H9 (cell line): ENCODE measurements at places on chromosomes 2 and 18.

DNA sequence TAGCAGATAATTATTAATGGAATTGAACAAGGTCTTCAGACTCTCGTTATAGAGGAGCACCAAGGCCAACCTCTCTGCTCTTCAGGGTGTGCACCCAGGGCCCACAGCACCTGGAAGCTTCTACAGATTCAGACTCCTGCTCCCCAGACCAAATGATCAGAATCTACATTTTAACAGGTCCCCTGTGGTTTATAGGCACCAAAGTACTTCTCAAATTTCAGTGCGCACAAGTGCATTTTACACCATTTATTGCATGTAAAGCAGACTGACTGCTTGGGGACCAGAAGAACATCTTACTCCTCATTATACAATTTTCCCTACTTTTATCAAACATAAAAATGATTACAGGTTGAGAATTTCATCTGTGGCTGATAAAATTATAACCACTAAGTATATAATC is 163.9 kb downstream of the COL4A4 start:
- DNase-seq, result no peak

DNA sequence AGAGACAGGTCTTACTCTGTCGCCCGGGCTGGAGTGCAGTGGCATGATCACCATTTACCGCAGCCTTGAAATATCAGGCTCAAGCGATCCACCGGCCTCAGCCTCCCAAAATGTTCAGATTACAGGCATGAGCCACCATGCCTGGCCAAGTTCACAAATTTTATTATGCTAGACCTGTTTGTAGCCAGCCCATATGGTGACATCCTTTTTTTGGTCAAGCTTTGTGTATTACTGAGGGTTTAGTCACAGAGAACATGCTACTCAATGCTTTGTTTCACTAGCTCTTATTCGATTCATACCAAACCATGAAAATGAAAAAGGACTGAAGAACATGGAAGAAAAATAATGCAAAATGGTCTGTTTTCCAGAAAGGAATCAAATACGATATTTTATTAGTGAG is 41.4 kb downstream of the DGKD start:
- no peak for DNase-seq

GRCh38 chr2:203569677-203570316 is 34.7 kb upstream of the RAPH1 start:
- DNase-seq, result no peak

DNA sequence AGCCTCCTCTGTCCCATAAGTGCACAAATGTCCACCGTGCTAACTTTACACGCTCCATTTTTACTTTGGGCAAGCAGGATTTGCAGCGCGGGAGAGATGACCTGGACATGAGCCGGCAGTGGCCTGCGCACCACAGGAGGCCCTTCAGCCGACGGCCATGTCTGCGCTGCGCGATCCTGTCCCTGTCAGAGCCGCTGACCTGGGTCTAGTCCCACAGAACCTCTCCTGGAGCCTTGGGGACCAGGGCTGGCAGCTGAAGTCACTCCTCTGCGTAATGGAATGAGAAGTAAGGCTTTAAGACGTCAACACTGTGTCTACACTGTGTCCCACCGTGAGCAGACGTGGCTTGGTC is 29.6 kb downstream of the ADI1 start:
- peak; percentile 27 for DNase-seq

GRCh38 chr2:152348388-152348787 is 13.4 kb downstream of the FMNL2 start:
- DNase-seq, result no peak

GRCh38 chr2:230602562-230603230 is 109.9 kb upstream of the CAB39 start:
- no peak for DNase-seq

GRCh38 chr2:17599617-17600016 is 59.1 kb downstream of the VSNL1 start:
- DNase-seq, result peak; percentile 6

DNA sequence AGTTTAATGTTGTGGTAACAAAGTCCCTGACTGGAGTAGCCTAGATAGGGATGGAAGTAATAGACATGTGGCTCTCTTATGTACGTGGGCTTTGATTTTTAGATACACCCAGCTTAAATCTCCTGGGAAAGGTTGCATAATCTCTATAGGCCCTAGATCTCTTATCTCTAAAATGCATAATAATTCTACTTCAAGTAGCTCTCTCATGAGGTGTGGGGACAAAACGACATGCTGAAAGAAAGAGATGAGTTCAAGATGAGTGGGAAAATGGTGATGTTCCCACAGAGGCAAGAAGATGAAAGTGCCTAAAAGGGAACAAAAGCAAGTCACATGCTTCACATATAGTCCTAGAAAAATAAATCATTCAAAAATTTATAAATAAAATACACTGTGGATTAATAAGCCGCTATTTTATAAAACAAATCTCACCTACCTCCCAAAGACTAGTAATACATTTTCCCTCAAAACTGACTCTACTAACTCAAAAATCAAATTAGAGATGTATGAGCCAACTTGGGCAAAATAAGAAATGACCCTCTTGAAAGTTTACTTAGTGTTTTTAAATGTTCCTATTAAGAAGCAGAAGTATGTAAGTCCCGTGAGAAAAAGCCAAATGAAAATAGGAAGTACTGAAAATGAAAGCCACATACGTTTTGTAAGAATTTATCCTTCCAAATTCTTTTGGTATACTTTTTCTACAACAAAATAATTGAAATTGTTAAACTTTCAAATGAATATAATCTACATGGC is 148.2 kb upstream of the ITGA4 start:
- DNase-seq, result no peak

- DNase-seq, result no peak
These were observed 53.1 kb downstream of the INO80C start for GRCh38 chr18:35444636-35445035.

- no peak for DNase-seq
These were observed 218.1 kb downstream of the SP3 start for GRCh38 chr2:173747035-173747434.

DNA sequence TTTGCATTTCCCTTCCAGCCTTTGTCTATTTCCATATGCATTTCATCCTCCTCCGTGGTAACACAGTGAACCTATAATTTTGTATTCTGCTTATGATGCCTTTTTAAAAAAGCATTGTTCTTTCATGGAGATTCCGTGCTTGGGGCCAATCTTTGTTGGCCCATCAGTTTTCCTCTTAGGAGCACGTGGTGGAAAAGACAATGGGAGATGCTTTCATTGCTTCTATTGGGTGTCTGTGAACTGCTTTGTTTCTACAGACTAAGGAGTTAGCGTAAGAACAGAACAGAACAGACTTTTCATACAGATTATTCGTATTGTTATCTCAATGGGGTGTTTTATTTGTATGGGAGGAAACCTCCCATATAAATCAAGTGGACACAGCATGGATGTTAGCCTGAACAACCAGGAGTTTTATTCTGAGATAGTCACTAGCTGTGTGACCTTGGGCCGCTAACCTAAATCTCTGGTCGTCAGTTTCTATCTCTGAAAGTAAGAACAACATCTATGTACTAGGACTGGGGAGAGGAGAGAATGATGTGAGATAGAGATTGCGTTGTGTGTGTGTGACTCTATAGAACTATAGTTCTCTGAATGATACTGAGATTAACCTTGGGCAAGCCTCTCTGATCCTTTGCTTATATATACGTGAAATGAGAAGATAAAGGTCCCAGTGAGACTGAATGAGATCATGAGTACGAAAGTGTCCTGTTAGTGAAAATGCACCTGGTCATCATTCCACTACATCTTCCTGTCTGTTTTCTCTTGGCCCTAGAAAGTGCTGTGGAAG is 22.9 kb upstream of the YWHAQ start:
- DNase-seq, result no peak

DNA sequence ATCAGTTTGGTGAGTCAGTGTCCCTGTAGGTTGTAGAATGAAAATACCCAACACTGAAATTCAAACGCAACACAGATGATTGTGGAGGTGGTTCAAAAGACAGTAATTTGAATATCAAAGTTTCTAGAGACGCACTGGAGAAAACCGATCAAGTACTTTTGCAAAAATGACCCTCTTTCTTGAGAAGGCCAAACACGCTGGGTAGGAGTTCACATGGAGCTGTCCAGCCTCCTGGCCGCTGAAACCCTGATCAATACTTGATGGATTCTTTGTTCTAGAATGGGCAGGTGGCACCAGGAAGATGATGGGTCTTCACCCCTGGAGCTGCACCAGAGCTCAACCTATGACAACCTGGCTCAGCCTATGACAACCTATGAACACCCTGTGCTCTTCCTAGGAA is 39.7 kb upstream of the UBE2F start:
- DNase-seq, result no peak

- no peak for DNase-seq
These were observed 11.5 kb downstream of the SPATS2L start for GRCh38 chr2:200317975-200318374.

DNA sequence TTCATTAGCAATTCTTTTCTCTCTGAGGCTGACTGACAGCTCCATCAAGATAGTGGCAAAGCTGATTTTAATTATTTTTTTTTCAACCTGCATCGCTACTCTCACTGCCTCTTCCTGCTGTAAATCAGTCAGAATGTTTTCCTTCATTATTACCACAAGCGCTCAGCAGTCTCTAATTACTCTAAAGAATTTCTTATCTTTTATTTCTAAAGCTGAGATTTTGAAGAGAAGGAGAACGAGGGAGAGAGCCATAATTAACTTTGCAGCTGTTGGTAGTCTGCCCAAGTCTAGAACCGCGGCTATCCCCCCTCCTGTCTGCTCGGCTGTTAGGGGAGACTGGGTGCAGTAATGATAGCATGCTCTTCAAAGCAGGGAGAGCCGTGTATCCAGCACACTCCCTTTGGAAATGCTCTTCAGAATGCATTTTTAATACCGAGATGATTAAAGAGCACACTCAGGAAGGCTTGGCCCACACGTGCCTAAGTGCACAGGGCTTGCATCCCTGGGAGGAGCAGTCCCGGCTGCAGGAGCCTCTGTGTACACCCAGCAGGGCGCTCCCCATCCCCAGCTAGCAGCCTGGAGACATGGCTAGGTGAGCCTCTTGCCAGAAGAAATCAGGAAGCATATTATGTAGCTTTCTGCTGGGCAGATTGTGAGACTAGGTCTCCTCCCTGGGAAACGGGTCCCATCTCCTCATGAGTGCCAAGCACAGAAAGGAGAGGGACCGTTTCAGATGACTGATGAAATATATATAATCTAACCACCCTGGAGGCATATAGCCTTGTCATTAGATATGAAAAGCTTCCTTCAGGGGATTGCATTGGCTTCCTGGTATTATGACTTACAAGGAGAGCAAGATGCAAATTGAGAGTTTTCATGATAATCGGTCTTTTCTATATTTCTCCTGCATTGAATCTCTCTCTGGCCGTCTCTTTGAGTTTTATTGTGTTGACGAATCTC is 555.2 kb downstream of the CMPK2 start:
- DNase-seq, result no peak

- DNase-seq, result no peak
These were observed 235.0 kb downstream of the GULP1 start for GRCh38 chr2:188526701-188527100.

GRCh38 chr2:205133544-205133943 is 548.8 kb upstream of the NRP2 start:
- DNase-seq, result no peak

GRCh38 chr2:203713381-203713780 is 6.9 kb downstream of the CD28 start:
- DNase-seq, result no peak

DNA sequence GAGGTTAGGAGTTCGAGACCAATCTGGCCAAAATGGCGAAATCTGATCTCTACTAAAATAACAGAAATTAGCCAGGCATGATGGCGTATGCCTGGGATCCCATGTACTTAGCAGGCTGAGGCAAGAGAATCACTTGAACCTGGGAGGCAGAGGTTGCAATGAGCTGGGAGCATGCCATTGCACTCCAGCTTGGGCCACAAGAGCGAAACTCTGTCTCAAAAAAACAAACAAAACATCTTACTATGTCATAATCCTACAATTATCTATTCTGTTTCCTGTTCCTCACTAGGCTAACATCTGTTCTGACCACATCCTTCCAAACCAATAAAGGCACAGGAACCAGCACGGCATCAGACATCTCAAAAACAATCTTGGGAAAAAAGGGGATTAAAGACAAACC is 361.8 kb upstream of the UBE2E3 start:
- no peak for DNase-seq

- DNase-seq, result no peak
These were observed 10.3 kb upstream of the MALT1 start for GRCh38 chr18:58660915-58661314.

DNA sequence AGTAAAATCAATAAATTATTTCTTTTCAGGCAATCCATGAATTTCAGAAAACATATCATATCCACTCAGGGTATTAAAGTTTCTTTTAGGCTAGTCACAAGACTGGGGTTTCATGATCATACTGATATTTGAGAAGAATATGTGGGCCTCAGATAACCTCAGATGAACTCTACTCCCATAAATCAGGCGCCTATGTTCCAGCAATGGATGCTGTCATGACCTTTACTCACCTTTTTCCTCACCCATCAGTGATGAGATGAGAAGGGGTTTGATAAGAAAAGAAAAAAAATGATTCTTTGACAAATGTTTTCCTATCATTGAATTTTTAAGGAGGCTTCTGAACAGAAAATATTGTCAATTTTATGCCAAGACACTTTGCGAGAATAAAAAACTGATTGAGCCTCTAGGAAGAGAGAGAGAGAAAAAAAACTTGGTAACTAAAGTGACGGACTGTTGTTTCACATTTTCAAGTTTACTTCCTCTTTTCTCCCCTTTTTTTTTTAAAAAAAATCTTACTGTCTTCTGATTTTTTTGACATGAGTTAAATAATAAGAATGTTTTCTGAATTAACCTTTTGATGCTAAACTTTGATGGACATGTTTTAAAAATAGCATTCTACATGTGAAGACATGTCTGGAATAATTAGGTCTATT is 309.1 kb upstream of the MAP2 start:
- DNase-seq, result no peak

GRCh38 chr2:229243890-229244560 is 27.1 kb downstream of the PID1 start:
- no peak for DNase-seq

DNA sequence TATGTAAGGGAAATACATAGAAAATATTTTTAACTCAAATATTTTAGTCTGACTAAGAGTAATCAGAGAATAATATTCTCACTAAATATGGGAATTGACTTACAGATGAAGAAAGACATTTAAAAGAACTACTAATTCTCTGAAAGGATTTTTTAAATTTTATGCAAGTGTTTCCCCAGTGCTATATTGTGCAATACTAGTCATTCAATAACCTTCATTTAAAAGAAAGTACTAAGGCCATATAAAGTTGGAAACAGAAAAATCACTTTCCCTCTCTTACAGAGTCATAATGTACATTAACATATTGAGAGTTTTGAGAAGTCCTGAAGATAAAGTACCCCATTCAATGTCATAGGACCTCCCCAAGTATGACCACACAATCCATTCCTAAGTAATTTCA is 584.6 kb upstream of the ACVR2A start:
- DNase-seq, result no peak
